ENCODE measurements at places on chromosomes 4 and X. TPM values are rescaled to one million over a fixed set of nuclear protein-coding genes. Genes with fewer than 3 reads are reported as not detected.

The STK32B gene
- 1.7 TPM for polyA plus RNA-seq

The MAGEA1 gene
- polyA plus RNA-seq, result not detected

- peak within 1 kb of the TSS; percentile 94 for H3K4me3 ChIP-seq
- no peaks in the 10 kb centered on the region for H3K4me1 ChIP-seq
- no peak within 1 kb of the TSS for H3K27ac ChIP-seq
These were observed at the start of gene ADGRL3 for GRCh38 chr4:61200187-61200915. ADGRL3 (plus strand) TSS chr4:61200326.

DNA sequence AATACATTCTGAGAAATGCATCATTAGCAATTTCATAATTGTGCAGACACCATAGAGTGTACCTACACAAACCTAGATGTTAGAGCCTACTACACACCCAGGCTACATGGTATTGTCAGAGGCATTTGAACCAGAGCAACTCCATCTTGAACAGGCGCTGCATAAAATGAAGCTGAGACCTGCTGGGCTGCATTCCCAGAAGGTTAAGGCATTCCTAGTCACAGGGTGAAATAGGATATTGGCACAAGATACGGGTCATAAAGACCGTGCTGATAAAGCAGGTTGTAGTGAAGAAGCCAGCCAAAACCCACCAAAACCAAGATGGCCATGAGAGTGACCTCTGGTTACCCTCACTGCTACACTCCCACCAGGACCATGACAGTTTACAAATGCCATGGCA is 116.4 kb downstream of the LARP7 start:
- peaks cover 4% of the 10 kb centered on the region for H3K4me1 ChIP-seq
- peak overlapping the region; percentile 43 for H3K27ac ChIP-seq
- no peaks in the 10 kb centered on the region for H3K36me3 ChIP-seq
- no peaks in the 10 kb centered on the region for H3K27me3 ChIP-seq
- DNase-seq, result no peak
- no peak overlapping the region for H3K4me3 ChIP-seq

Data from H1 (cell line).